ENCODE measurements at places on chromosomes 2 and 18.

GRCh38 chr18:22608847-22609246, 191.1 kb upstream of the CTAGE1 start:
- no peak for DNase-seq

GRCh38 chr2:161825429-161825828, 201.2 kb downstream of the SLC4A10 start:
- DNase-seq, result no peak

- DNase-seq, result no peak
These were observed 42.8 kb upstream of the FANCL start for GRCh38 chr2:58283931-58284330.

DNA sequence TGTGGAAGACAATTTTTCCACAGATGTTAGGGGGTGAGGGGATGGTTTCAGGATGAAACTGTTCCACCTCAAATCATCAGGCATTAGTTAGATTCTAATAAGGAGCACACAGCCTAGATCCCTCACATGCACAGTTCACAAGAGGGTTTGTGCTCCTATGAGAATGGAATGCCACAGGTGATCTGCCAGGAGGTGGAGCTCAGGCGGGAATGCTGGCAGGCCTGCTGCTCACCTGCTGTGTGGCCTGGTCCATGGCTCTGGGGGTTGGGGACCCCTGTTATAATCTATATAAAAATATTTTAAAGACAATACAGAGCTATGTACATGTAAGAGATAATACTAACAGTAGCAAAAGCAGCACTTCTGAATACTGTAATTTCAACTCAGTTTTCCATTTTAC, 19.2 kb downstream of the CWC22 start:
- DNase-seq, result no peak

DNA sequence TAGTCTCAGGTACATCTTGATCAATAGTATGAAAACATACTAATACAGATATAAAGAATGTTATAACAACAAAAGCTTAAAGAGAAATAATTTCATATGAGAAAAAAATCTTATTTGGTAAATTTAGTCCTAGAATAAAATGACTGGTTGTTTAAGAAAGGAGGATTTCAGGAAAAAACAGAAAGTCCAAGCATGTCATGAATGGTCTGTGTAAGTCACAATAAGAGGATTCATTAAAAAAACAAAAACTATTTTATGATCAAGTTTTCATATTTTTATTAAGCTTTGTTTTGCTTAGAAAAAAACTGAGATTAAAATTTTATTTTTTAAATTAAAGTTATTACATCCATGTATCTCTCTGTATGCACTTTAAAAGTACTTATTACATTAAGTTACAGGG, 353.9 kb upstream of the SPHKAP start:
- no peak for DNase-seq

DNA sequence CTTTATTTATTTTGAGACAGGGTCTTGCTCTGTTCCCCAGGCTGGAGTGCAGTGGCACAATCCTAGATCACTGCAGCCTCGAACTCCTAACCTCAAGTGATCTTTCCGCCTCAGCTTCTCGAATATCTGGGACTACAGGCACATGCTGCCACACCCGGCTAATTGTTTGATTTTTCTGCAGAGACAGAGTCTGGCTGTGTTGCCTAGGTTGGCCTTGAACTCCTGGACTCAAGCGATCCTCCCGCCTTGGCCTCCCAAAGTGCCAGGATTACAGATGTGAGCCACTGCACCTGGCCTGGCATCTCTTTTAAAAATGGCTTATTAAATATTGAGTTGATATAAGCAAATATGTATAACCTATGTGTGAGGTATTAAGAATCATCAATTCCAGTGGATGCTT, 209.5 kb downstream of the FAM210A start:
- no peak for DNase-seq

- no peak for DNase-seq
These were observed 111.8 kb downstream of the UGGT1 start for GRCh38 chr2:128202791-128203190.

GRCh38 chr2:137838255-137839092, 125.8 kb upstream of the HNMT start:
- no peak for DNase-seq

- DNase-seq, result no peak
These were observed 25.6 kb downstream of the MAP3K2 start for GRCh38 chr2:127361929-127362885.

GRCh38 chr2:49914281-49914680, 760.0 kb upstream of the FSHR start:
- no peak for DNase-seq

DNA sequence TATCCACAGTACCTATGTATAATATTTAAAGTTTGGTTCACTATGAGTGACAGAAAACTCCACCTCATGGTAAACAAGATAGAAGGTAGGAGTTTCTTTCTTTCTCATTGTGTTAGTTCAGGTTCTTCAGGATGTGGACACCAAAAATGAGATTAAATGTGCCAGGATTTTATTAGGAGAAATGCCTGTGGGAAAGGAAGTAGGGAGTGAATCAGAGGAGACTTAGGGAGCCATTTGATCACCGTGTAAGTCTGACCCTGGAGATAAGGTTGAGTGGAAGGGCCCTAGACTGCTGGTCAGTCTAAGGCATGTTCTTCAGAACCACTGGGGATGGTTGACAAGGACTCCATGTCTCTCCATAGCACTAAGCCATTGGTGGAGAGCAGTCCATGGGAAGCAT, 8.1 kb downstream of the AOX1 start:
- no peak for DNase-seq

DNA sequence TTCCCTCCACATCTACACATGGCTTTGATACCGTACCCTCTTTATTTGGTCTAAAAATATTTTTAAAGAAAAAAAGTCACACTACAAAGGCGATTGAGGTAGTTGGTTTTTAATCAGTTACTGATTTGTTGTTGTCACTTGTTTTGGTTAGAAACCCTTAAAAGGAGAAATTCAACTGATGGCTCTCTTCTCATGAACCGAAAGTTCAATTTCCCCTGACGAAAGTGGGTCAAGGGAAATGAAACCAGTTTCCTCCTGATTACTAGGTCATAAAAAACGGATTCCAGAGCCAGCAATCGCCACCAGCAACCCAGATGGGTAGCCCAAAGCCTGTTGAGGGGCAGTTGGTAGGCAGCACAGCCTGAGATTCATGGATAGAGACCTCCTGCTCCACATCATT, 63.2 kb downstream of the DLGAP1 start:
- DNase-seq, result no peak

DNA sequence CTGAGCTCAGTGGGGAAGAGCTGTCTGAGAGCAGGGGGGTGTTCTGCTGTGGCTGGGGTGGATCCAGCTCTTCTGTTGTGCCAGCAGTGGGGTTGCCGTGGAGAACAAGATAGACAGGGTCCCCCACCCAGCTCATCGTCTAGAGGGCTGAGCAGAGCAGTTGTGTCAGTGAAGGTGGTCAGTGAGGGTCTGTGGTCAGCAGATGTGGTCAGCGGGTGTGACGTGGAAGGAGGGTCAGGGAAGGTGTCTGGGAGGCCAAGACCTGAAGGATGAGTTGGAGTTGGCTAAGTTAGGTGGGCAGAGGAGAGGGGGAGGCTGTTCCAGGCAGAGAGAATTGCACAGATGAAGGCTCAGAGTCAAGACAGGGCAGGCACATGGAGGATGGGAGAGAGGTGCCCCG, 103.1 kb downstream of the DGKD start:
- DNase-seq, result no peak

- DNase-seq, result no peak
These were observed 204.2 kb downstream of the TPGS2 start for GRCh38 chr18:36624451-36625167.

DNA sequence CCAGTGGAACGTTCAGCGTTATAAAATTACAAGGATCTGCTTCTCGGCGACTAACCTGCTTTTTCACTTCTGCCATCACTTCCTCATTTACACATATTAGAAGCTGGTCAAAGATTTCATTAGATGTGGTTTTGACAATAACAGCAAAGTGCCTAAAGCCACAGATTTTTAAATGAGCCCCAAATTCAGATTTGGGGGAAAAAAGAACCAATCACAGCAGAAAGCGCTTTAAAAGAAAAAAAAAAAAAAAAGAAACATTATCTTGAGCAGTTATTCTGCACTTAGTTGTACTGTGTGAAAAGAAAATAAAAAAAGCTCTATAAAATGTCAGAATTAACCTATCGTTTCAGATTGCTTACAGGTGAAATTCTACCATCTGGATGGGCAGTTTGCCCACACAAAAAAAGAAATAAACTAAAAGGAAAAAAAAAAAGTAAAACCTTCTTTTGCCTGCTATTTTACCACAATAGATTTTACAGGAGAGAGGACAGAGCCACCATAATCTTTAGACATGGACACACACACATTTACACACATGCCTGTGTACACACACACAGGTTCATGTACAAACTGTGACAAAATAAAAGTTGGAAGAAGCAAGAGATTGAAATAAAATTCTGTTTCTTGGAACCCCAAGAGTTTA, 167.2 kb downstream of the TCF4 start:
- DNase-seq, result no peak

DNA sequence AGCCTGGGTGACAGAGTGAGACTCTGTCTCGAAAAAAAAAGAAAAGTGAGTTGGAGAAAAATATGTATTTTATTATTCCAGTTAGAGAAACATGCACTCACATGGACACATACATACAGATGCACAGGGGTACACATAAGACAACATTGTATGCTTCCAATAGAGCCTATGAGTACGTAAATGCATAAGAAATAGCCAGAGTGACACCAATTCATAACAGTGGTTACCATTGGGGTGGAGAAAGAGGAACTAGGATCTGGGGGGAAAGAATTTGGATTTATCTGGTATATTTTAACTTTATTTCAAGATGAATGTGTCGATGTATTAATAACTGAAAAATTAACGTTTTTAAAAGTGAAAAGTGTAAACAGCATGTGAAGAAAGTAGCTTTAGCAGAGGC, 16.1 kb downstream of the IL36A start:
- no peak for DNase-seq

DNA sequence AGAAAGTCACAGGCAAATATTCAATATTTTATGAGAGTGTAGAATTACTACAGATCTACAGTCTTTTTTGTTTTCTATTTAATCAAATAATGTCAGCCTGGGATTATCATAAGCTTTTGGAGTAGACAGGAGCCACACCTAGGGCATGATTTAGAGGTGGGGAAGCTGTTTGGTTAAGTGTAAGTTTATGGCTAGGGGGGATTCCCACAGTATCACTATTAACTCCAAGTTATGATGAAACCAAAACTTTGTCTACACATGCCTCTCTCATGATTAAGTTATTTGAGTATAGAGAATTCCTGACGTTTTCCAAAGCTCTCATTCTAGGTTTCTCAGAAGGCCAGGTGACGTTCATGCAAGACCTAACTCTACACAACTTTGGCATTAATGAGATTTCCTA, 2.1 kb downstream of the SERPINB10 start:
- DNase-seq, result no peak

DNA sequence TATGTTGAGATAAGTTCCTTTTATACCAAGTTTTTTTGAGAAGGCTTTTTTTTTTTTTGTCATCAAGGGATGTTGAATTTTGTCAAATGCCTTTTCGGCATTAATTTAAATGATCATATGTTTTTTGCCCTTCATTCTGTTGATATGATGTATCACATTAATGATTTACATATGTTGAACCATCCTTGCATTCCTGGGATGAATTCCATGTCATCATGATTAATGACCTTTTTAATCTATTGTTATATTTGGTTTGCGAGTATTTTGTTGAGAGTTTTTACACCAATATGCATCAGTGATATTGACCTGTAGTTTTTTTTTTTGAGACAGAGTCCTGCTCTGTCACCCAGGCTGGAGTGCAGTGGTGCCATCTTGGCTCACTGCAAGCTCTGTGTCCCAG, 585.7 kb upstream of the FANCL start:
- no peak for DNase-seq

DNA sequence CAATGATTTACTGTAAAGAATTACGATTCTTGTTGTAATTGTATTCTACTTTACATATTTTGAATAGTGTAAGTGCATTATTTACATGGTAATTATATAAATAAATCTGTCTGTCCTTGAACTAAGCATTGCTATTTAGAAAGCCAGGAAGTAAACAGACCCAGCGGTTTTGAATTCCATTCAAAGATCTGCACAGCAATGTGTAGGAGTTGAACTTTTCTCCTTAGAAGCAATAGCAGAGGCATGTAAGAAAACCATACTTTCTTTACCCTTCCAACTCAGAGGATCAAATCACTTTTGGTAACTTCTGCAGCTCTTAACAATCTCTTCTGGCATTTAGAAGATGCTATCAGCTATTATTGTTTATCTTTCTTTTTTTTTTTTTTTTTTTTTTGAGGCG, 109.2 kb upstream of the VRK2 start:
- no peak for DNase-seq

DNA sequence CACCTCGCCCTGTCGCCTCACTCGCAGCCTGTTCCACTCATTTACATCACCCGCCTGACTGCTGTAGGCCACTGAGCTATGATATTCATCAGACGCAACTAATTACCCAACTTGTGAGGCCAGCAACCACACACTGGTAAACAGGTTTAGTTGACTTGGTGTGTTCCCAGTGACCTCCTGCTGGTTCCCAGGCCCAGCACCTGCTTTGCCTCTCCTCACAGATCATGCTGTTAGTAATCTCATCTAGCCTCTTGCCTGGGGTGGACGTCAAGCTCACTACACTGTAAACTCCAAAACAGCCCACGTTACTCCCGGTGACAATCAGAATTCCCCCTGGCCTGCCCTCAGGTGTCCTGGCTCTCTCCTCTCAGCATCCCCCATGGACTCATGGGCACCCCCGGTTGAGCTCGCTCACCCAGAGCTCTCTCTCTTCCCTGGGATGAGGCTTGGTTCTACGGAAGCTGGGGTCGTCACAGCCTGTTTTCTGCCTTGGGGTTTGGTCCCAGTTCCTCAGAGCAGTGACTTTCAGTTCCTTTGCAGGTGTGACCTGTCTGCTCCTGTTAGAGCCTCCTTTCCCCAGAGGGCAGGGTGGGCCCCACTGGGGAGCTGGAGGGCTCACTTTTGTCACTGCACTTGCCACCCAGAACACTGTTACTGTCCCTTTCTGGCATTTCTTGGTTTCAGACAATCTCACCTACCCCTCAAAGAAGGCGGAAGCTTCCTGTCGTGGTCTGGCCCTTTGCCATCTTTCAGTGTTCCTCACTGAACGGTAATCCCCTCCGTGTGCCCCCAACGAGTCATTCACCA, 40.3 kb downstream of the INPP5D start:
- DNase-seq, result peak; percentile 52

DNA sequence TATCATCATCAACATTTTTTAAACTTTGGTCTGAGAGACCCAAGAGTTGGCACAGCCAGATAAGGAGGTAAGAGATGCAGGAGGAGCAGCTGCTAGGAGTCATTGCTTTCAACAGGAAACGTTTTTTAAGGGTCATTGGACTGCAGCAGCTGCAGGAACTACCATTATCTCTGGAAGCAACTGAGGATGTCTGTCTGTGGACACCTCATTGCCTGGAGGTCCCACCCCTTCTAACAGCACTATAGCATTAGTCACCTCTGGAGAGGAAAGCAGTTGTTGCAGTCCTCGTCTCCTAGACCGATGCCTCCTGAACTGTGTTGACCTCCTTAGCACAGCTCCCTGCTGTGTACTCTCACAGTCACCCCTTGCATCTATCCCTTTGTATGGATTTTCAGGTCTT, 21.5 kb upstream of the FSHR start:
- DNase-seq, result no peak

- no peak for DNase-seq
These were observed 252.5 kb downstream of the VAPA start for GRCh38 chr18:10166164-10166807.

- DNase-seq, result no peak
These were observed 6.9 kb downstream of the ANKRD53 start for GRCh38 chr2:70985283-70985688.

- DNase-seq, result no peak
These were observed 27.4 kb upstream of the FZD7 start for GRCh38 chr2:202006301-202006700.

GRCh38 chr2:62156861-62157496, 38.9 kb upstream of the B3GNT2 start:
- DNase-seq, result no peak
